Amygdala (tissue), 56 donors: ENCODE measurements at places on chromosomes 11 and 22.

- no peak for DNase-seq
Observed at GRCh38 chr22:36465232-36466021, 16.0 kb downstream of the TXN2 start.

- DNase-seq = no peak
Observed at GRCh38 chr22:47275605-47276449, 513.4 kb downstream of the TBC1D22A start.

DNA sequence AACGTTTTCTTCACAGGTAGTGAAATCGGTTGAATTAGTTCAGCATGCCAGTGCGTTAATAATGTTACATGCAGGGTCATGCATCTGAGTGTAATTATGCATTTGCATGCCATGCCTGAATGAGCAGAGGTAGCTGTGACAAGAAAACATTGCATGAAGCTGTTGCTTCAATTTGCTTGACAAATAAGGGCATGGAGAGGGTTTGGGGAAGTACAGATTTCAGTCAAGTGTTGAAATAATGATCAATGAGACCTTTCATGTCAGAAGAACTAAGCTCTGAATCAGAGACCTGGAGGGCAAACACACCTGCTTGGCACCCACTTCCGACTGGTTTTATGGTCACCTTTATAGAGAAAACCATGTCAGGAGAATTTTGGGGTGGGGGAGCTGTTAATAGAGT lies 221.4 kb downstream of the DBX1 start:
- no peak for DNase-seq

- DNase-seq = no peak
Observed at GRCh38 chr22:27483095-27483785, 318.3 kb downstream of the MN1 start.

DNA sequence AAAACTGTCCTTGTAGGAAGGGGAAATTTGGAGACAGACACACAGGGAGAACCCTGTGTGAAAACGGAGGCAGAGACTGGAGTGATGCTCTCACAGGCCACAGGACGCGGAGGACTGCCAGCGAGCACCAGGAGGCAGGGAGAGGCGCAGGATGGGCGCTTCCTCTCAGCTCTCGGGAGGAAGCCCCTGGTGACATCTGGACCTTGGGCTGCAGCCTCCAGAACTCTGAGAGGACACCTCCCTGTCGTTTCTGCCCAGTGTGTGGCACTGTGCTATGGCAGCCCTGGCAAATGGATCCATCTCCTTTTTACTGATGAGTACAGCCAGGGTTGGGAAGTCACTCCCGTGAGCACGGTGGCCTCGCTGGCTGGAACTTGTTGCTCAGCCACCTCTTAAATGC lies 73.9 kb downstream of the LRRC32 start:
- DNase-seq = no peak

DNA sequence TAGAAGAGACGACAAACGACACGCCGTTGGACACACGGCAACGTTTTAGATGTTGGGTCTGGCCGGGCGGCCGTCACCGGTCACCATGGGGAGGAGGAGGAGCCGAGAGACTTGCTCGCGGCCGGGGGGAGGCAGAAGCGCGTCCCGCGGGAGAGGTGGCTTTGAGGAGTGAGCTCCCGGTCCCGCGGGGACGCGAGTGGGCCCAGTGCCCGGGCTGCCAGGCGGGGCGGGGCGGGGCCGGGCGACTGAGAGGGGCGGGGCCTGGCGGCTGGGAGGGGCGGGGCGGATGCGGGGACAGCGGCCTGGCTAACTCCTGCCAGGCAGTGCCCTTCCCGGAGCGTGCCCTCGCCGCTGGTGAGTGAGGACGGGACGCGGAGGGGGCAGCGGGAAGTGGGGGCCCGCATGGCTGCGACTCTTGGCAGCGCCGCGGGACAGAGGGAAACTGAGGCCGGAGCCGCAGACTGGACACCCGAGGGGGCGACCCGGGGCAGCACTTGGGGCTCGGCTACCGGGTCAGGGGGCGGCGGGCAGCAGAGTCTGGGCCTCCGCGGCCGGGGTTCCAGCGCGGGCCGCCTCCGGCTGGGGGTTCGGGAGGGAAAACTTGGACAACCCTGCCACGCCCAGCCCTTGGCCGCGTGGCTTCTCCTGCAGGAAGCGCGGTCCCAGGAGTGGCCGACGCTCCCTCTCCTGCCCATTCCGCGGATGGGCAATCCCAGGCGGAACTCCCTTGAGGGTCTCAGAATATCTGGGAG lies at the start of gene TSPO:
TSS of gene TSPO (plus strand) at position 309 of the 752 bp plus-strand sequence. CDS start 7,680 bp downstream, outside the sequence.
- DNase-seq = peak; percentile 81

- DNase-seq = no peak
Observed at GRCh38 chr11:125569915-125570621, 791 bp downstream of the EI24 start.

- DNase-seq = no peak
Observed at GRCh38 chr11:74776546-74776945, 27.9 kb downstream of the RNF169 start.

DNA sequence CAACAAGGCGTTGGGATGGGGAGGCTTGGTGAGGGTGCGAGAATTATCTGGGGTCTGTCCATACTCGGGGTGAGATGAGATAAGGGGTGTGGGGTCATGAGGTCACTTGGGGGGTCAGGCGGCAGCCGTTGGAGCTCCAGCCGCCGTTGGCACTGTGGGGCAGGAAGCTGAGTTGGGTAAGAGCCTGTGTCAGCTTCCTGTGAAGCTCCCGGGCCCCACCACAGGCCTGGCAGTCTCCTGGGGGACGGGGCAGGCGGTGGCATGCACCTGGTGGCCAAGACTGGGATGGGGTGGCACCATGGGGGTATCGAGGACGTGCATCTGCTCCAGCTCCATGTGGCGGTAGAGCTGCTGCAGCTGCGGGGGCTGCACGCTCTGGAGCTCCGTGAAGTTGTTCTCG lies 7.1 kb upstream of the MYBPC3 start:
- DNase-seq = no peak

- DNase-seq = no peak
Observed at GRCh38 chr11:17807034-17807433, 72.5 kb downstream of the KCNC1 start.

- DNase-seq = no peak
Observed at GRCh38 chr11:67026941-67027340, 4.0 kb downstream of the SYT12 start.

DNA sequence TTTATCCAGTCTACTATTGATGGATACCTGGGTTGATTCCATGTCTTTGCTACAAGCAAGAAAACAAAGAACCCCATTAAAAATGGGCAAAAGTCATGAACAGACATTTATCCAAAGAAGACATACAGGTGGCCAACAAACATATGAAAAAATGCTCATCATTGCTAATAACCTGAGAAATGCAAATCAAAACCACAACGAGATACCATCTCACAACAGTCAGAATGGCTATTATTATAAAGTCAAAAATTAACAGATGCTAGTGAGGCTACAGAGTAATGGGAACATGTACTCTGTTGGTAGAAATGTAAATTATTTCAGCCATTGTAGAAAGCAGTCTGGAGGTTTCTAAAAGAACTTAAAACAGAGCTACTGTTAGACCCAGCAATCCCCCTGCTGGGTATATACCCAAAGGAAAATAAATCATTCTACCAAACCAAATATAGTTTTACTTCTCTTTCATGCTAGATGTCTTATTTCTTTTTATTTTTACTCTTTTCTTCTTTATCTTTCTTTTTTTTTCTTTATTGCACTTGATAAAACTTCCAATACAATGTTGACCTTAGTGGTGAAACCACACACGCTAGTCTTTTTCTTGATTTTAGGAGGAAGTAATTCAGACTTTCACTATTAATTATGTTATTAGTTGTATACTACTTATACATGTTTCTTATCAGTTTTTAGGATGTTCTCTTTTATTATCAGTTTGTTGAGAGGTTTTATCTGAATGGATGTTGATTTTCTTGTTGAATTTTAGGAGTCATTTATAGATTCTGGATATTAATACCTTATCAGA lies 14.3 kb downstream of the TRIM22 start:
- DNase-seq = no peak

DNA sequence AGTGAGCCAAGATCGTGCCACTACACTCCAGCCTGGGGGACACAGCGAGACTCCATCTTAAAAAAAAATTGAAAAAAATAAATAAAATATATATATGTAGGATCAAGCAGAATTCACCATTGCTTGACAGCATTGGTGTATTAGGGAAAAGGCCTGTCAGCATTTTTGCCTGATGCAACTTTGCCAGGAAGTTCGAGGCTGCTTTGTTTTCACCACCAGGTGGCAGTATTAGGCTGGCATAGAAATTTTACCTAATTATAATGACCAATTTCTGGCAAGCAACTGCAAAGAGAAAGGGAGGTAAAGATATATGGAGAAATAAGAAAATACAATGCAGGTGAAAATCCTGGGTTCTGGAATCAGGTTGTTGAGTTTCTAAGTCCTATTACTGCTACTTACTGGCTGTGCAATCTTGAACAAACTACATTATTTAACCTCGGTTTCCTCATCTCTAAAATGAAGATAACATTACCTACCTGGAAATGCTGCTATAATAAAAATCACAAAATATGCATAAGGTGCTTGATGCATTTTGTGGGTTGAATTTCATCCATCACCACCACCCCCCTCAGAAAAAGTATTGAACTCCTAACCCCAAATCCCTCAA lies 24.7 kb downstream of the LAYN start:
- DNase-seq = no peak

DNA sequence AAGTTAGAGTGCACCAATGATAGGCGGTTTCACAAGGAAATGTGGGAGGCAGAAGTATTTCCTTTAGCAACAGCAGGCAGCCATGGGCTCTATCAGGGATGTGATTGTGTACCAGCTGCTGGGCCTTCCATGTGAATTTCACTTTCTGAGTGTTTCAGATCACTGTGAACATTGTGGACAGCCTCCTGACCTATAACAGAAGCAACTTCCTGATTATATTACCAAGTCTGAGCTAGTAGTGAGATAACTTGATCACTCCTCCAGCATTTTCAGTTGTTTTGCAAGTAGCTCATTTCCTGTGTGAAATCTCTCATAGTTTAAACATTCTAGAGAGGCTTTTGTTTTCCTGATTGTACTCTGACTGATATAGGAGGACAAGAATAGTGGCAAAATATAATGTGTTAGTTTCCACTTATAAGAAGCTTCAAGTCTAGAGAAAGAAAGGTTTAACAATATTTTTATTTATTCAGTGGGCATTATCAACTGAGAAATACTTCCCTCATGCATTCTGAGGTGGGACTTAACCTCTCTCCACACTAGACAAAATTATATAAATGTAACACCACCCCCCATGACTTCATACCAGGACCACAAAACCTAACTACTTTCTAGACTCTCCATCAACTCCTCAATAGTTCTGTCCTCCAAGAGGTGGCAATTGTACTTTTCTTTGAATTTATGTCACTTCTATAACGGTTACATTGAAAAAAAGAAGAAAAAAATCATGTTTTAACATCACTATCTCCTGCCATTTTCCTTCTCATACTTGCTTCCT lies 184.2 kb upstream of the LUZP2 start:
- DNase-seq = no peak

DNA sequence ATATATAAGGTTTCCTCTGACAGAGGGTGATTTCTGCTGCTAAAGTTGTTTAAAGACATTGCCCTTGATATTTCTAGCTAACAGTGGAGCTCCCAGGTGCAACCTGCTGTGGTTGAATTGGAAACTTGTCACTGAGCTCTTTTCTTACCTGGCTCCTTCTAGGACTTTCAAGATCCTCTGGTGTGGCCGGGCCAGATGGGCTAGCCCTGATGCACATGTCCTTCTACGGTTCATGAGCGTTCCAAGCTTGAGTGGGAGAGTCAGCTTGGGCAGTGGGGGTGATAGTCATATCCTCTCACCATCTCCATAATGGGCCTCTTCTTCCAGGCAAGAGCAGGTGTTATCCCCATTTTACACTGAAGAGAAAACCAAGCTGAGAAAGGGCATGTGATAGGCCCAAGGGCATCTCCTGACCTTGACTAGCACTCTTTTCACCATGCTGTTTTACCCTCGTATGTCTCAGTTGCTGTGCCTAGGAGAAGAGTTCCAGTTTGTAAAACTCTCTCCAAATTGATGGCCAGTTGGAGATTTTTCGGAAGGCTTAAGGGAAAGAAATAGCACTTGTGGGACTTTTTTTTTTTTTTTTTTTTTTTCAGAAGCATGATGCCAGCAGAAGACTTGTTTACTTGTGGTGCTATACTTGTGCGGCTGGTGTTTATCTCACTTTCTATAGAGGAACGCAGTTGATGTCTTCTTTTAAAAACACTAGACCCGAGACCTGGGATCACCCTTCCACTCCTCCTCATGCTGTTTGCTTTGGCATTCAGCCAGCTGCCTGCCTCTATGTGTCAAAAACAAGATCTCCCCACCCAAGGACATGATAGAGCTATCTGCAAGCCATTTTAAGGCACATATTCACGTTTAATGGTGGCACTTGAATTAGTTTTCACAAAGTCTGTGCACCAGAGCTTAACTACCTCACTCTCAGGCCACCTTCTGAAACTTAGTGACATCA lies 32.6 kb downstream of the TEAD1 start:
- no peak for DNase-seq

DNA sequence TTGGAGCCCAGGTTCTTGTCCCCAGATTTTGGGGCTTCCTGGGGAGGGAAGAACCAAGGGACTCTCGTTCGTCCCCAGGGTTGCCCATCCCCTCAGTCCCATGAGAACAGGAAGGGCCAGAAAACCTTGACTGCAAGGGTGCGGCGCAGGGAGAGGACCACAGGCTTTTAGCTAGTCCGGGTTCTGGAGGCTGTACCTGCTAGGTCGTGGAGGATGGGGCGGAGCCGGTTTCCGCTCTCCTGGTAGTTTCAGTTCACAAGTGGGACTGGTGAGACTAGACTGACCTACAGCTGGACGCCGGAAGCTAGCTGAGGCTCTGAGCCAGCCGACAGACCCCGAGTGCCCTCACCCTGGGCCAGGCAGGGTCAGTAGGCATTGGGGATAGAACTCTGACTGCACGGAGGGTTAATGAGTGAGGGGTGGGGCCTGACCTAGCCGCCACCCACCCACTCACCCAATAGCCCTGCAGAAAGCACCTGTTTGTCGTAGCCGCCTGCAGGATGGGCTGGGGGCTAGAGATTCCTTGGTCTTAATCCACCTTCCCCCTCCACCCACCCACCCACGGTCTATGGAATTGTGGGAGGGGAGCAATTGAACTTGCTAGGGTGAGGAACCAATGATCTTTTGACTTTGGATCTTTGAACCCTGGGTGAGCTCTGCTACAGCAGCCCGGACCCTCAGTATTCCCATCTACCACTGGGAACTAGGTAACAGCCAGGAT lies 1.5 kb downstream of the MAFF start:
- no peak for DNase-seq

- DNase-seq = no peak
Observed at GRCh38 chr11:91156041-91156440, 933.2 kb upstream of the CHORDC1 start.

DNA sequence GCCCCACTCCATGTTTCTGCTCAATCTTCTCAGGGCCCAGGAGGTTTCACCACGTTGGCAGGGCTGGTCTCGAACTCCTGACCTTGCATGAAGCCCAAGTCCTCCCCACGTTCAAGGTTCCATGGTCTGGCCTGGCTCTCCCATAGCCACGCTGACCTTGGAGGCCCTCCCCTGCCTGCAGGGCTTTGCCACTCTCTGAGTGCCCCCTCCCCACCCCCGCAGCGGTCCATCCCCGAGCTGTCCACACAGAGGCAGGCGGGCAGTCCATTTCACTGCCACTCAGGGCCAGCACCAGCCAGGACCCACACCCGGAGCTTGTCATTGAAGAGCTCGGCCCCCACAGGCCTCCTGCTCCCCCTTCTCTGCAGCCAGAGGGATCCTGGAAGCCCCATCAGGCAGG lies 30.7 kb downstream of the ARHGAP8 start:
- DNase-seq = no peak

- no peak for DNase-seq
Observed at GRCh38 chr22:36687516-36687915, 16.0 kb downstream of the CACNG2 start.
